ENCODE measurements at places on chromosomes 3 and 15. TPM values are rescaled to one million over a fixed set of nuclear protein-coding genes. Genes with fewer than 3 reads are reported as not detected.

GRCh38 chr3:128524374-128525299, 31.6 kb upstream of the GATA2 start:
- DNase-seq = no peak

GRCh38 chr15:75029378-75030022, 6.1 kb downstream of the PPCDC start:
- DNase-seq = peak; percentile 97

The GABRA5 gene
- total RNA-seq = not detected

GRCh38 chr3:57659004-57659673, 33.7 kb downstream of the DENND6A start:
- no peak for DNase-seq

The CRYGS gene
- total RNA-seq = 2.9 TPM

The ANKUB1 gene
- not detected for total RNA-seq

DNA sequence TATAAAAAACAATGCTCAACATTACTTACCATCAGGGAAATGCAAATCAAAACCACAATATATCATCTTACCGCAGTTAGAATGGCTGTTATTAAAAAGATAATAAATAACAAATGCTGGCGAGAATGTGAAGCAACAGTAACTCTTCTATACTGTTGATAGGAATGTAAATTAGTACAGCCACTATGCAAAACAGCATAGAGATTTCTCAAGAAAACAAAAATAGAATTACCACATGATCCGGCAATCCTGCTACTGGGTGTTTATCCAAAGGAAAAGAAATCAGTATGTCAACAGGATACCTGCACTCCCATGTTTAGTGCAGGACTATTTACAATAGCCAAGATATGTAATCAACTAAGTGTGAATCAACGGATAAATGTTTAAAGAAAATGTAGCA, 48.1 kb downstream of the ADAM10 start:
- DNase-seq = no peak

- no peak for DNase-seq
Observed at GRCh38 chr15:27046880-27047279, 75.9 kb downstream of the GABRG3 start.

DNA sequence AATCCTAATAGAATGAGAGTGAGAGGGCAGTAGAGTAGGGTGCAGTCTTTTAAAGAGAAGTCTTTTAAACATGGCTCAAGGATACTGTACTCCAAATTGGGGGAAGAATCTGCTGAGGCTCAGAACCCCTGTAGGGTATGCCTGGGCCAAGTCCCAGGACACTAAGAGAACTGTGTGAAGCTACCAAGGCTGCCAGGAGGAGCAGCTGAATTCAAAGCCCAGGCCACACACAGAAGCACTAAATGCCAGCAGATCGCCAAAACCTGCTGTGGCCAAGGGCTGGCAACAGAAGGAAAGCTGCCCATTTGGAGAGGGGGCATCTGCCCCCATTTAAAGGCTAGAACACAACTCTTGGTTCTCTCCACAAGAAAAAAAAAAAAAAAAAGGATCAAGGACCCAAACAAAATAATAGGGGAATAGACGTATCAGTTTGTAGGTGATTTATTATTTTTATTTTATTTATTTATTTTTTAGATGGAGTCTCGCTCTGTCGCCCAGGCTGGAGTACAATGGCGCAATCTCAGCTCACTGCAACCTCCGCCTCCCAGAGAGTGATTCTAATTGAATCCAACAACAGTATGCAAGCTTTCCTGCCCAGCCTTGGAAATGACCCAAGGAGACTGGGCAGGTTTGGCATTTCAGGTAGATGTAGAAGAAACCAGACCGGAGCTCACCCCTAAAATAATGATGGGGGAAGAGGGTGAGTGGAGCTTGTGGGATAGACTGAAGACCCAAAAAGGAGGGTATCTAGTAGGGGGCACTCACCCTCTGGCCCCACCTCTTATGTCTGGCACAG, 279.0 kb upstream of the WNT5A start:
- no peak for DNase-seq

- DNase-seq = no peak
Observed at GRCh38 chr15:37550360-37551024, 383.9 kb upstream of the TMCO5A start.

The GP5 gene
- total RNA-seq = not detected

DNA sequence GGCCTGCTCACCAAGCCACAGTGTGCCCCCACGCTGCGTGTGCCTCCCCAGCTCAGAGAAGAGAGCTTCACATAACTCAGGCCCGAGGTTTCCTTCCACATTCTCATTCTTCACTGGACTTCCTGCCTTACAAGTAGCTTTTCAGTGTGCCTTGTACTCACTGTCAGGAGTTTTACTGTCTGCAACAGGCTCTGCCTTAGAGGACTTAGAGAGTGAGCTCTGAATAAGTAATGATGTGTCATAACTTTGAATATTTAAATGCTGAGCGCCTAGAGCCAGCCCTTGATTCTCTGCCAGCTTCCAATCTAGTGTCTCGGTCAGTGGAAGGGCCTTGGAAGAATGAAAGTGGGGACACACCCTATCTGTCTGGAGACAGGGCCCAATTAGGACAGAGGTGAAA, 41.8 kb downstream of the ITGB5 start:
- peak; percentile 42 for DNase-seq

The CHRNA7 gene
- total RNA-seq = 11.8 TPM

The SEMA3G gene
- total RNA-seq = 5.1 TPM

GRCh38 chr3:186719945-186720739, 3.0 kb downstream of the KNG1 start:
- no peak for DNase-seq

DNA sequence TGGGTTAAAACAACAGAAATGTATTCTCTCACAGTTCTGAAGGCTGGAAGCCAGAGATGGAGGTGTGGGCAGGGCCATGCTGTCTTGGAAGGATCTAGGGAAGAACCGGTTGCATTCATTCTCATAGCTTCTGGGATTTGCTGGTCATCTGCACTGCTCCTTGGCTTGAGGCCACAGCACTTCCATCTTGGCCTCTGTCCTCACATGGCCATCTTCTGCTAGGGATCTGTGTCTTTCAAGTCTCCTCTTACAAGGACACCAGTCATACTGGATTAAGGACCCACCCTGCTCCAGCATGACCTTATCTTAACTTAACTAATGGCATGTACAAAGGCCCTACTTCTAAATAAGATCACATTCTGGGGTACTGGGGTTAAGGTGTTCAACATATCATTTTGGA, 47.7 kb downstream of the RPLP1 start:
- no peak for DNase-seq

GRCh38 chr3:62805106-62805505, 70.1 kb downstream of the CADPS start:
- DNase-seq = no peak

DNA sequence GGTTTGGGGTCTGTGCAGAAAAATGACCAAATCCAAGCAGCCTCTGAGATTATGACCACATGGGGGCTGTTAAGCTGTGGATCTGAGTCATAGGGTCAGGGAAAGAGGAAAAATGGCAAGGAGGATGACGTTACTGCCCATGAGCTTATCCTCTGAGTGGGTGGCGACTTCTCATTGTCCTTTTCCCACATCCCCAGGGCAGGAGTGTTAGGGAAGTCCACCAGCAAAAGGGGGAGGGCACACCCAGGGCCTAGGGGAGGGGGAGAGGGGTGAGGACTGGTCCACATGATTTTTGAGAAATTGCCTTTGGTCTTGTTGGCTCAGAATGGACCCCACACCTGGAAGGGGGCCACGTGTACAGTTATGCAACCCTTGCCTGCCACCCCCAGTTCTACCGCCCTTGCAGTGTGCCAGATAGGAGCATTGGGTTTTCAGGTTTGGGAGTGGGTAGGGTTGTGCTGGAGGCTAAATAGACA, 2.6 kb downstream of the CD276 start:
- no peak for DNase-seq

DNA sequence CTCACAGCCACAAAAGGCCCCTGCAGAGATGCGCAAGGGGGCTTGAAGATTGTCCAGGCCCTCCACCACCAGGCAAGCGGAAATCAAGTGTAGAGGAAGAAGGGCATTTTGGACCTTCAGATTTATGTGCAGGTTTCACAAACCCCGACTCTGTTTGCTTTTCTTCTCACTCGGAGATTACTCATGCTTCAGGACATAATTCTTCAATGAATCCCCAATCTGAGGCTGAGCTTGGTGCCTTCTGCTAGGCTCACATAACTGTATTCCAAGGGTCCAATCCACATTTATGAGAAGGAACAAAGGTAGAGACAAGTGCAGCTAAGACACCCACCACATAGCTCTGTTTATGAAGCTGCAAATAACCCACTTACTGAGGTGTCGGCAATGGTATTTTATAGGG, 50.6 kb upstream of the NMNAT3 start:
- no peak for DNase-seq

The WDR72 gene
- 0.12 TPM for total RNA-seq

- peak; percentile 44 for DNase-seq
Observed at GRCh38 chr3:38163841-38164642, 1.3 kb upstream of the OXSR1 start.

The ZNF385D gene
- total RNA-seq = 0.87 TPM

DNA sequence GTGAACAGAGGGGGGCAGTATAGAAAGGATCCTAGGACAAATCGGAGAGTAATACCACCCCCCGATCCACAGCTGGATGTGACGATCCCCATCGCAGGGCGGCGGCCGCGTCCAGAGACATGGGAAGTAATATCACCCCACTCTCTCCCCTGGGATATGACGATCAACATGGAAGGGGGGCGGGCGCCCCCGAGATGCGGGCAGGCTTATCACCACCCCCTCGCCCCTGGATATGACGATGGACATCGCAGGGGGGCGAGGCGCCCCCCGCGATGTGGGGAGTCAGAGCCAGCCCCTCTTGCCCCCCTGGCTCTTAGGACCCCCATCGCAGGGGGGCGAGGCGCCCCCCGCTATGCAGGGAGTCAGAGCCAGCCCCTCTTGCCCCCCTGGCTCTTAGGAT, 120.4 kb upstream of the OSBPL11 start:
- DNase-seq = no peak

The UTS2B gene
- not detected for total RNA-seq

GRCh38 chr3:152323834-152324233, 55.1 kb downstream of the MBNL1 start:
- DNase-seq = no peak

- DNase-seq = no peak
Observed at GRCh38 chr3:98890965-98891910, 10.3 kb downstream of the DCBLD2 start.

DNA sequence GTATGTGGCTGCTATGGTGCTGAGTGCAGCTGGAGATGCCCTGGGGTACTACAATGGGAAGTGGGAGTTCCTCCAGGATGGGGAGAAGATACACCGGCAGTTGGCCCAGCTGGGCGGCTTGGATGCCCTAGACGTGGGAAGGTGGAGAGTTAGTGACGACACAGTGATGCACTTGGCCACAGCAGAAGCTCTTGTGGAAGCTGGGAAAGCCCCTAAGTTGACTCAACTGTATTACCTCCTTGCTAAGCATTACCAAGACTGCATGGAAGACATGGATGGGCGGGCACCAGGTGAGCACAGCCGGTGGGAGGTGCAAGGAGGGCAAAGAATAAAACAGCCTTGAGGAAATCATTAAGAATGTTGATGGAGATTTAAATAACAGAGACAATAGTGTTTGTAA, 2.9 kb downstream of the ADPRH start:
- no peak for DNase-seq

DNA sequence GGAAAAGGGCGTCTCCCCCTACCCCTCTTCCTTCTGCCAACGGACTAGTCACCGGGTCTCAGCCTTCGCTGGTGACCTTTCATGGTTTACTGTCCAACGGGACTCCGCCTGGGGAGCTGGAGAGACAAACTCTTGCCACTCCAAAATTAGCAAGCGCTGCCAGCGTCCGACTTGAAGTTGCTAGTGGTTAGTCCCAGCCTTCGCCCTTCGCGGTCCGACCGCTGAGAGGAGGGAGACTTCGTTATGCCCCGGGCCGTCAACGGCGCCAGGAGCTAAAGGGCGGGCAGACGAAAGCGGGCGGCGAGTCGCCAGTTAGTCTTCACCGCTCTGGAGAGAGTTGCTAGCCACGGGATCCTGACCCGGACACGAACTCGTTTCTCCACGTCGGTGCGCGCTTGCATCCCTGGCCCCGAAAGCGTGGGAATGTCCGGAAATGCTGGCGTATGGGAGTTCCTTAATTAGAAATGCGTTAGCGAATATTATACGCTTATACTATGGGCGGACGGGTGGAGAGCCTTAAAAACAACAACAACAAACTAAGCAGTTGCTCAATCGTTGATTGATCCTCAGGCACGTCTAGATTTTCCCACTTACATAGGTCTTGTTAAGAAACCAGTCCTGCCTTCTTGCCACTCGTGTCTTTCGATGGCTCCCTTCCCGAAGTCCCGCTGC, 716 bp downstream of the SMC4 start:
- peak; percentile 50 for DNase-seq

The NEIL1 gene
- 51.5 TPM for total RNA-seq

DNA sequence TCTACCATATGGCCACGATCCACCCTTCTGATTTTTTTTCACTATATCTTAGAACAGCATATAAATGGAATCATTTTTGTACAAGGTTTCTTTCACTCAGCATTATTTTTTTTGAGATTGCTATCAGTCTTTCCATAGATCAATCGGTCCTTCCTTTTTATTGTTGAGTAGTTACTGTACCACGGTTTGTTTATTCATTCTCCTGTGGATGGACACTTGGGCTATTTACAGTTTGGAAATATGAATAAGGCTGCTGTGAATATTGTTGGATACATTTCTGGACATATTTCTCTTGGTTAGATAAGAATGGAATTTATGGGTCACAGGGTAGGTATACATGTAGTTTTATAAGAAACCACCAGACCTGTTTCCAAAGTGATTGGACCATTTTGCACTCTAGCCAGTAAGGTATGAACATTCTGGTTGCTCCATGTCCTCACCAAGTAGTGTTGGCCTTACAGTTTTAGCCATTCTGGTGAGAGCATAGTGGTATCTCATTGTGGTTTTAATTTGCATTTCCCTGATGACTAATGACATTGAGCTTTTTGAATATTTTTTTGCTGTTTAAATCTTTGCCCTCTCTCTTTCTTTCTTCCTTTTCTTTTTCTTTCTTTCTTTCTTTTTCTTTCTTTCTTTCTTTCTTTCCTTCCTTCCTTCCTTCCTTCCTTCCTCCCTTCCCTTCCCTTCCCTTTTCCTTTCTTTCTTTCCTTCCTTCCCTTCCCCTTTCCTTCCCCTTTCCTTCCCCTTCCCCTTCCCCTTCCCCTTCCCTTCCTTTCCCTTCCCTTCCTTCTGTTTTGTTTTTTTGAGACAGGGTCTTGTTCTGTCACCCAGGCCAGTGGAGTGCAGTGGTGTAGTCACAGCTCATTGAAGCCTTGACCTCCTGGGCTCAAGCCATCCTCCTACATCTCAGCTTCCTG, 49.2 kb downstream of the LRRK1 start:
- no peak for DNase-seq

The FAM3D gene
- total RNA-seq = 690 TPM

DNA sequence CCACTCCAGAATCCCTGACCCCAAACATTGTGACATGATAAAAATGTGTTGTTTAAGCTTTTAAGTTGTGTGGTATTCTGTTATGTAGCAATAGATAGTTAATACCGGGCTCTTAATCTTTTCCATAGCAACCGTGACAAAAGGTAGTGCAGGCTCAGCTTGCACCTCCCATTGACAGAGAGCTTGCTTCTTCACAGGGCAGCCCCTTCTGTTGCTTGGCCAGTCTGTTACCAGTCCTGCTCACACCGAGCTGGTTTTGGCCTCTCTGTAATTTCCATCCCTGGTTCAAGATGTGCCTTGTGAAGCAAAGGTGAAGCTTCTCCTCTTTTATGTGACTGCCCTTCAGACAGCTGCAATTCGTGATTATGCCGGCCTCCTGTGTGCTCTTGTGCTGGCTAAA, 86.9 kb downstream of the CRYGS start:
- no peak for DNase-seq
